ENCODE measurements at places on chromosomes 12 and 14. TPM values are rescaled to one million over a fixed set of nuclear protein-coding genes. Genes with fewer than 3 reads are reported as not detected.

Gene POTEM
- not detected for total RNA-seq

Gene NFYB
- 35.9 TPM for total RNA-seq

Gene USP44
- total RNA-seq, result 0.44 TPM

Gene EFS
- total RNA-seq, result not detected

Gene OR10G3
- total RNA-seq, result not detected

All from SJSA1 (cell line).